ENCODE measurements at places on chromosomes 6 and 20.

GRCh38 chr6:168634541-168635328 is 193.8 kb downstream of the SMOC2 start:
- DNase-seq, result no peak

- DNase-seq, result no peak
Observed at GRCh38 chr6:128371136-128371535, 149.3 kb downstream of the PTPRK start.

DNA sequence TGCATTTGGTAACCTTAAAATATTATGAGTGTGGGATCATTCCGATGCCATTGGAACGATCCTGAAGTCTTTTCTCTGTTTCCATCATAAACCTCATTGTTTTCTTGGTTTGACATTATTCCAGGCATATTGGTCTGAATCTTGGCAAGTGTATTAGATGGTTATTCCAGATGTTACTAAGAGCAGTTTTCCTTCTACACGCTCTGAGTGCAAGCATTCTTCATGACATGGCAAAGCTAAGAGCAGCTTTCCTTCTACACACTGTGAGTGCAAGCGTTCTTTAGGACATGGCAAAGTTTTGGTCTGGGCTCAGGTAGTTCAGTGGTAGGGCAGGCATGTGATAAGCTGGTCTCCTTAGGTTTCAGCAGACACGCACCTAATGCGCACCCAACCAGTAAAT is 53.0 kb downstream of the SMOC2 start:
- no peak for DNase-seq

GRCh38 chr6:142146828-142147662 is at the start of the genes NMBR and VTA1:
Gene NMBR, minus strand, starts transcription at chr6:142147122. Its CDS starts 58,464 bp downstream, at chr6:142088658.
Gene VTA1, plus strand, starts transcription at chr6:142147263. Its CDS starts 25 bp downstream, at chr6:142147288.
- peak; percentile 98 for DNase-seq

DNA sequence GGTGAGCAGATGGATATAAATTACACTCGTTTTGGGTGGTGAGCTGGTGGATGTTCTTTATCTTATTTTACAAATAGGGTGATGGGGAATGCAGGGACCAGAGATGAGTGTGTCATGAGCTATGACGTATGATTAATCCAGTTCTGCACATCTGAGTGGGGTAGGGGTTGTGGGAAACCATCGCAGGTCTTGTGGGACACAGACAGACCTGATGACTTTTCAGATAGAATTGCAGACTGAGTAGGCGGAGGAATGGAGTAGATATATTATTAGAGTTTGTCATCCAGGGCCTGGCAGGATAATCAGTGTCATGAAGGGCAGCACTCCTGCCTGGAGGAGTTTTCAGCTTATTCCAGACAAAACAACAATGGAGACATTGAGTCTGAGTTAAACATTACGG is 12.9 kb upstream of the DSP start:
- no peak for DNase-seq

DNA sequence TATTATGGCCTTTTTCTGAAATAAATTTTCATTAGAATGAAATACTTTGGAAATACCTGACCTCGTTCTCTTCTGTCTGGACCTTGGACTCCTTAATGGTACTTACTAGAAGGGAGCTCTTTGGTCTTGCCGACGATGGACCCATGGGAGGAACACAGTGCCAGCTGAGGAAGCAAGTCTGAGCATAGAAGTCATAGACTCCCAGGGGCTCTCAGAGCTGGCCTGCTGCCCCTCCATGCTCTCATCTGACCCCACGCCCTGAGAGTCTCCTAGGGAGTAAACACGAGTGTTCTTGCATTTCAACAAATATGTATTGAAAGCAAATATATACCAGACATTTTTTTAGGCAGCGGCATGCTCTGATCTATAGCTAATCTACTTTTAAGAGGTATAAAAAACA is 87.8 kb downstream of the PLEKHG1 start:
- DNase-seq, result no peak

DNA sequence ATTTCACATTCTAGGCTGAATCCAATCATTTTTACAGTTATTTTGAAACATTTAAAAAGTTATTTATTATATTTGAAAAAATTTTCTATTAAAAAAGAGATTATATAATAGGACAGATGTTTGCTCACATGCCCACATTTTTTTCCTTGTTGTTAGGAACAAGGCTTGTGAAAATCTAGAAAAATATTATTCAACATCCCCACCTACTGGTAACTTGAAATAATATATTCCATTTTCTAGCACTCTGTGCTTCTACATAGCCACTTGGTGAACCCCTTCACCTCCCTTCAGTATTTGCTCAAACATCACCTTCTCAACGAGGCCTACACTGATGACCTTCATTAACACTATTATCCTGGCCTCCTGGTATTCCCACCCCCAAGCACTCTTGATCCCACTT is 18.3 kb upstream of the GPRC6A start:
- DNase-seq, result no peak

DNA sequence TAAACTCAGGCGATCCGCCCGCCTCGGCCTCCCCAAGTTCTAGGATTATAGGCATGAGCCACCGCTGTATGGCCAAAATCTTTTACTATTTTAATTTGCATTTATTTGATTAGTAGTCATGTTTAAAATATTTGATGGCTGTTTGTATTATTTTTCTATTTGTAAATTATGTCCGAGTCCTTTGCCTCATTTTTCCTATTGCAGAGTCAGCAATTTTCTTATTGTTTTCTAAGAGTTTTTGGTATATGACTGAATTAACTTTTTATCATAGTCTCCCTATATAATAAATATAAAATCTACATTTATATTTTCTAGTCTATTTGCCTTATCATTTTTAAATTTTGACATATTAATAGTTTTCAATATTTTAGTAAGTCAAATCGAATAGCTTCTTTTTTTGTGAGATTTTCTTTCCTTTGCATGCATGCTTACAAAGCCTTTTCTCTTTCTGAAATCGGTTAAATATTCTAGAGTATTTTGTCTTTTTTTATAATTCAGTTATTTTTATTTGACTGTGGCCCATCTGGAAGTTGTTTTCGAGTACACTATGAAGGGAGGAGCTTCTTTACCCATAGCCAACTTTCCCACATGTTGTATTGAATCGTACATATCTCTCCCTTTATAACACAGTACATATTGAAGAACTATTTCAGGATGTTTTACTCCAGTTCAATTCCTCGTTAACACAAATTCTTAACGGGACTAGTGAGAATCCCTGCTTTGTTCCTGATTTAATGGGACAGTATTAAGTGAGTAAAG is 34.5 kb upstream of the RPS6KA2 start:
- no peak for DNase-seq

GRCh38 chr6:143406673-143407072 is 43.8 kb downstream of the ADAT2 start:
- no peak for DNase-seq

- no peak for DNase-seq
Observed at GRCh38 chr6:330948-331347, 38.7 kb downstream of the DUSP22 start.

GRCh38 chr6:127554435-127555006 is 22.5 kb upstream of the C6orf58 start:
- no peak for DNase-seq

- peak; percentile 41 for DNase-seq
Observed at GRCh38 chr20:54649511-54649962, 174.1 kb downstream of the DOK5 start.

GRCh38 chr6:30955367-30956042 is 14.7 kb downstream of the MUCL3 start:
- DNase-seq, result peak; percentile 70

DNA sequence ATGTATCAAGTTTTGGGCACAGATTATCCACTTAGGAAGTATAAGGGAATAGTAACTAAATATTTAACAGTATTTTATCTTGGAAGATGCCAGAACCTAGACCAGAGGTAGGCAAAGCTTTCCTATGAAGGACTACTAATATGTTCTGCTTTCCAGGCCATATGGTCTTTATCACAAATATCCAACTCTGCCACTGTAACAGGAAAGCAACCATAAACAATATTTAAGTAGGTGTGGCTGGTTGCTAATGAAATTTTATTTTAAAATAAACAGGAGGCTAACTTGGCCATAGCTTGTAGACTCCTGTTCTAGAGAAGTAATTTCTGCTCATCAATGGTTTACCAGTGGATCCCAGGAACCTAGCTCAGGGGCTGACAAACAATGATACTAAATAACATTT is 39.4 kb downstream of the NOL7 start:
- no peak for DNase-seq

- DNase-seq, result no peak
Observed at GRCh38 chr6:85580878-85581267, 12.8 kb downstream of the SNX14 start.

DNA sequence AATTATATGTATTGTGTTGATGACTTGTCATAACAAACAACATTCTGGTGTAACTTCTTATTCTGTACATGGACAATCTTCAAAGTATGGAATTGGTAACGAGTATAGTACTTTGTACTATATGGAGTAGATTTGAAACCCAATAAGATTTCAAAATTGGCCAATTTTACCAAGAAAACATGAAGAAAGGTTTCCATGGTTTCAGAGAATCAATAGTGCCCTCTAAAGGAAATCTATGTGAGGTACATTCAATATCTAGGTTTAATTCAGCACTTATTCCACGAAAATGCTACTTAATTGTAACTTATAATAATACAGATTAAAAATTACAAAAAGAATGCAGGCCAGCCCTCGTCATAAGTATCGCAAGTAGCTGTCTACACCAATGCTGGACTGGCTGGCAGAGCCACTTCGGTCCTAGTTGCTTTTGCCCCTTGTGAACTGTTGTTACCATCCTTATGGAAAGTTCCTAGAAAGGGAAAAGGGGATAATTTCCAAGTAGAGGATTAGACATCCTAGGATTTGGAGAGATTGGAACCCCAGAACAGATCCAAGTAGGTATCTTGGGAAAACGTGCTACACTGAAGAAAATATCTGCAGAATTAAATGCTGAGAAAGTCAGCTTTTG is 70.9 kb downstream of the LCA5 start:
- no peak for DNase-seq

DNA sequence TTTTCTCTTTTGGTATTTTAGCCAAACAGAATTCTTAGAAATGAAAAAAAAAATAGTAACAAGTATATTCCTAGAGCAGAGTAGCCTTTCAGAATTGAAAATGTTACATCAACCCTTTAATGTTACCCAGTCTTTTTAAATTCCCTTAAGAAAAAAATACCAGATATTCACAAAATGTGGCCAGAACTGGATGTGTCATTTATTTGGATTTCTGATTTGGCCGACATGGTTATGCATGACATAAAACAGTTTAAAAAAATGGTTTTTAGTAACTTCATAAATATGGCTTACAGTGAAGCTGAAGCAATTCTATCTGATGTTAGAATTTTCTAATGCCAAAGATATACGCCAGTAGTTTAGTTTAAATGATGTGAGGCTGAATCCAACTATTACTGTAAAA is 112.0 kb downstream of the ATXN1 start:
- DNase-seq, result no peak

DNA sequence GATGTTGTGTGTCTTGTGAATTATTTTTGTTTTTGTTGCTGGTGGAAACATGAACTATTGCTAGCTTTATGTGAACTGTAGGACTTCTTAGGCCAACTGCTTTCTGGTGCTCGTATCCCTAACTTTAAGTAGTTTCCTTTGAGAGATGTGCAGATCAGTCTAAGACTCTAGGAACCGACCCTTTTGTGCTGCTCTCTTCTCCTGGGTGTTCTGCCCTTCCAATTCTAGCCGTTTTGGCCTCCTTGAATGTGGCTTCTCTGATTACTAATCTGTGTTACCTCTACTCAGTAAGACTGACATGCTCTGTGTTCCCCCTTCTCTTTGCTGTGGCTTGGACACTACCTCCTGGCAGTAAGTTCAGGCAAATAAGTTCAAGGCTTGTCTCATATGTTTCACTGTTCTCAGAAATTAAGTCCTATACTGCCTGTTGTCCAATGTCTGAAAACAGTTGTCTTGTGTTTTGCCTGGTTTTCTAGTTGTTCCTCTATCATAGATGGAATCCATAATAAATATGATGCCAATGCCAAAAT is 58.0 kb downstream of the FOXO3 start:
- no peak for DNase-seq

GRCh38 chr6:72363844-72364740 is 257.8 kb upstream of the KCNQ5 start:
- no peak for DNase-seq

GRCh38 chr6:123338394-123338793 is 298.4 kb downstream of the TRDN start:
- no peak for DNase-seq

GRCh38 chr20:62949153-62949821 is 3.2 kb upstream of the SLC17A9 start:
- DNase-seq, result no peak

DNA sequence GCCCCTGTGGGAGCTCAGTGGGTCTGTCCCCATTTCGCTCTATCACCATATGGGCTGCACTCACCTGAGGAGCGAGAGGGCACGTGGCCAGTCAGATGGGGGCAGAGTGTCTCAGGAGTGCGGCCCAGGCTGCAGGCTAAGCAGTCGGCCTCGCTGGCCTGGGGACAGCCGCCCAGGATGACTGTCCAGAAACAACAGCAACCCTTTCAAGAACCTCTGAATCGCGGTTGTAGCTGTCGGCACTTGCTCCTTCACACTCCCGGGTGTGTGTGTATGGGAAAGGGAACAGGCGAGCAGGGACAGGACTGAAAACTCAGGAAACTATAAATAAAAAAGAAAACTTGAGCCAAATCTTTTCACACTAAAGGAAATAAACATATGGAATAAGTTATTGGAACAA is 63.1 kb downstream of the TFAP2A start:
- no peak for DNase-seq

DNA sequence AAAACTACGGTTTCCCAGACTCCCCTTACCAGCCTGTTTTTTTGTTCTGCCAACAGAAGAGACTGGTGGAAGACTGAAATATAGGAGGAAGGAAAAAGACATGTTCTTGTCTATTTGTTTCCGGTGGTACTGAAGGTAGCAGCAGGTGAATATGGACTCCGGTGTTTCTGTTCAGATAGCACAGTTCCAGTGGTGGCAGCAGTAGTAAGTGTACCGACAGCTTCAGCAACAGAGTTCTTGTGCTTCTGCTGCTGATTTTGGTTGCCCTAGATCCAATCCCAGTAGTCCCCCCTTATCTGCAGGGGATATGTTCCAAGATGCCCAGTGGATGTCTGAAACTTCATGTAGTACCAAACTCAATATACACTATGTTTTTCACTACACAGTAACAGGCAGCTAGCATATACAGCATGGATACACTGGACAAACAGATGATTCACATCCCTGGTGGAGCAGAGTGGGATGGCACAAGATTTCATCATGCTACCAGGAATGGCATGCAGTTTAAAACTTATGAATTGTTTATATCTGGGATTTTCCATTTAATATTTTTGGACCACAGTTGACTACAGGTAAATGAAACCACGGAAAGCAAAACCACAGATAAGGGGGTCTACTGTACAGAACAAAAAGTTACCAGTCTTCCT is 301.8 kb downstream of the BTBD9 start:
- no peak for DNase-seq

- no peak for DNase-seq
Observed at GRCh38 chr6:125714441-125715090, 34.9 kb upstream of the HEY2 start.

DNA sequence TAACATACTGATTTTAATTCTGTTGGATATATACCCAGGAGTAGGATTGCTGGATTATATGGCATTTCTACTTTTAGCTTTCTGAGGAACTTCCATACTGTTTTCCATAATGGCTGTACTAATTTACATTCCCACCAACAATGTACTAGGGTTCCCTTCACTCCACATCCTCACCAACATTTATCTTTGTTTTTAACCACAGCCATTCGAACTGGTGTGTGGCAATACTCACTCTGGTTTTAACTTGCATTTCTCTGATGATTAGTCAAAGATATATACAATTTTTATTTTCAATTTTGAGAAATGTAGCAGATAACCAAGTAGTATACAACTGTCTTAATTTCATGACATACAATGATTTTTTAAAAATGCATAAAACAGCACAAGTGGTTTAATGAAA is 30.3 kb upstream of the ADGRG6 start:
- no peak for DNase-seq

Data from naive thymus-derived CD8-positive, alpha-beta T cell (primary cell).